ENCODE measurements at places on chromosomes 2 and 18. TPM values are rescaled to one million over a fixed set of nuclear protein-coding genes. Genes with fewer than 3 reads are reported as not detected.

Gene REG1A
- total RNA-seq, result 0.51 TPM

Gene OTOS
- not detected for total RNA-seq

Gene DSG2
- total RNA-seq, result 119 TPM

Gene PMS1
- total RNA-seq, result 72.4 TPM

Gene ENOSF1
- total RNA-seq, result 70.8 TPM

Gene SALL3
- total RNA-seq, result 0.51 TPM

Data from progenitor cell of endocrine pancreas (in vitro differentiated cells).